Pons (tissue), 1 donor: ENCODE measurements at places on chromosomes 4 and X.

DNA sequence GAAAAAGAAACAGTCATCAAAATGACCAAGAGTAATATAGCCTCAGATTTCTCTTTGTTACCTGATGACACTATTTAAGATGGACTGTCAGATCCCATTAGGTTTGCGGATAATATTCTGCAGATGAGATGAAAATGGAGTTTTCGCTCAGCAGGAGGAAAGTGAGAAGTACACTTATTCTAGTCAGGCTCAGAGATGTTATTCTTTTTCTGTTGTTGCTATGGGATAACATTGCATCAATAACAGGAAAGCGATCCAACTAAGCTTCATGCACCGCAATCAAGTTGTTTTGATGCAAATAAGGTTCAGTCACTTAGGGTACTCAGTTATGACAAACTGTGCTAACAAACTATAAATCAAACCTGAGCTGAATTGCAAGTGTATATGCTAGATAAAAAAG, 415.0 kb downstream of the CCSER1 start:
- no peak for DNase-seq

DNA sequence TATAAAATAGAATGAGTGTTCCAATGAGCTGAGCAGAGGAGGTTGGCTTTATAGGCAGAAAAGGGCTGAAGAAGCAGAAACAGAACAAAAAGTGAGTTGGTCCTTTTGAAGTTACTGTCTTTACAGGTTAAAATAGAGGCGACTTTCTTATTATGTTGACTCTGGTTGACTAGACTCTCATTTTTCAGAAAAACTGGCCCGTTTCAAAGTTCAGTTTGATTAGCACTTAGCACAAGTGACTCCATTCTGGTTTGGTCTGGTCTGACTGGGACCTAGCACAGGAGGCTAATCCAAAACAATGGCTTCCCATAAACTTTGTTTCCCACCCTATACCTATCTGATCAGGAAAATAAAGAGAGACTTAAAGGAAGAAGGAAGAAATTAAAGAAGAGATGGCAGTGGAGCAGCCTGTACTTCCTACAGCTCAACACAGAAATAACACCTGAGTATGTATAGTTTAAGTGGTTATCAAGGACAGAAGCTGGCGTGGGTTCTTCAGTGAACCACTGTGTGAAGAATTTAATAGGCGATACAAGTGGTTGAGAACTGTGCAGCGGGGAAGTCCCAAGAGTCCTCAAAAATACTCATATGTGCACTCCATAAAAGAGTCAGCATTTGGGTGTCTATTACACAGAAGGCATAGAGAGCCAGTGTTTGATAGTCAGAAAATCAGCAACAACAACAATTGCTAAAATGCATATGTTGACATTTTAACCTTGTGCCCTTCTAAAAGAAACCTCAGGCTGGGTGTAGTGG, 554.8 kb upstream of the HTR2C start:
- DNase-seq: no peak

DNA sequence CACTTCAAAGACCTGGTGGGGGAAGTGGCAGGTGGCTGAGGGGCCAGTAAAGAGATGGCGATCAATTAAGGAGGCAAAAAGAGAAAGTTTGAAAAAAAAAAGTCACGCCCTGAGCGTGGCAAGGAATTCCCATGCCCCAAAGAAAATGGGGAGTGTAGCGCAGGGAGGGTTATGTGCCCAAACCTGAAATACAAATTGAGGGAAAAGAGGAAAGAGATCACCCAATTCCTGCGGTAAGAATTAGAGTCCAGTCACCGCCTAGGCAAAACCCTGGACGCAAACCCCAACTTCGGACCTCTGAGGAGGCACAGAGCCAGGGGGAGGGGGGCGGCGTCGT, 595 bp downstream of the ENOX2 start:
- no peak for DNase-seq

DNA sequence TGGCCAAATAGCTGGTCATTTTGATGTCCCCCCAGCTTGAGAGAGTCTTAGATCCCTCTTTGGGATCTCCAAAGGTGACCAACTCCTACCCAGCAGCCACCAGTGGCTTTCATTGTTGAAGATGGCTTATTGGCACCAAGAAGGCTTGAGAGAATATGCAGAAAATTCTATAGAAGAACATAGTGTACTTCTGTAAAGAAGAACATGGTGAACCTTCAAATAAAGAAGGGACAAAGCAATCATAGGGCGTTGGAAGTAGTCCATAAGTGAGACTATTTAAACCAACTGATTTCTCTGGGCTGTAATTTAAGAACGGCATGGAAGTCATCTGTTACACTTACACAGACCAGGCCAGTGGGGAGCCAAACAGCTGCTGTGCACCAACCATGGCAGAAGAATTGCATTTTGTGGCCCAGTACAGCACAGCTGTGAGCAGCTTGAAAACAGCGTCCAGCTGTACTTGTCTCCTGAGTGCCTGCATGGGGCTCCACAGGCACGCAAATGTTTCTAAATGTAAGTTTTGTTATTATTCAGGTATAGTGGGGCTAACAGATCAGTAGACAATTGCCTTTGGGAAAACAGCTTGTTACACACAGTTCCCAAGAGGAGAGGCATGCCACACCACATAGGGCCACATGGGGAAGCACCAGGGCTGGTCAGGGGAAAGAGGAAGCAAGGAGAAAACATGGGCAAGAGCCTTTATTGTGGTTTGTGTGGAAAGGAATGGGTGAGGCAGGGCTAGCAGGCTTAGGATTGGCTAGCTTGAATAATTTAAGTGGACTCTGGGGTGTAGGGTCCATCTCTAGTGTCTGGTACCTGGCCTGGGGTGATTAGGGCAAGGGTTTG, 125.0 kb downstream of the ARHGAP6 start:
- no peak for DNase-seq

DNA sequence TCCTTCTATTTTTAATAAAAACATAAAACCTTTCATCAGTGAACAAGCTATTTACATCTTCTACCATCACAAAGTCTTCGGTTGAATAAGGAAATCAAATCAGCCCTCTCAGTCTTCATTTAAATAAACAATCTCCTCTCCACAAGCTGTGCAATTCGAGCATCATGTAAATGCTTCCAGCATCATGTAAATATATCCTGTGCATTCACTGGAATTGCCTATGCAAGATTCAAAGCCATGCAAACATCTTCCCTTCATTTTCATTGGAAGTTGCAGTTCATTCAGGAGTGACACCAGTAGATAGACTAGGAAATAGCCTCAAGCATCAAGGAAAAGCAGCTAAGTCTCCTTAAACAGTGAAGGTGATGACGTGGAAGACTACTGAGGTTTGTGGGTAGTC, 77.7 kb upstream of the PCDH19 start:
- DNase-seq: no peak

- no peak for DNase-seq
Measured at GRCh38 chrX:3803305-3803704, 89.9 kb upstream of the PRKX start.

DNA sequence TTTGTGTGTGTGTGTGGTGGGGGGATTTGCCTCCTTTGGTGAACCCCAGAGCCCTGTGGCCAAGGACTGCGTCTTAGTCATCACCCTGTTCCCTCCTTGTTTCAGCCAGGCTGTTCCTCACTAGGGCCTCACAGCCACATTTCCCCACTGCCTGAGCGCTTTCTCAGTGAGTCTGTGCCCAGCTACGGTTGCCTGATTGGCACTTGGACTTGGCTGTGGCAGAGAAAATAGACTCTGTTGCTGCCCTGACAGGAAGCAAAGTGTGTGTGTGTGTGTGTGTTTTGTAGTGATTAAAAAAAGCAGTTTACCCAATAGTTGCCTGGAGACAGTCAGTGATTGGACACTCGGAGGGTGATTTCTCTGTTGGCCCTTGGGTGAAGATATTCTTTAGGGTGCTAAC, 113.0 kb downstream of the UCHL1 start:
- peak; percentile 77 for DNase-seq

DNA sequence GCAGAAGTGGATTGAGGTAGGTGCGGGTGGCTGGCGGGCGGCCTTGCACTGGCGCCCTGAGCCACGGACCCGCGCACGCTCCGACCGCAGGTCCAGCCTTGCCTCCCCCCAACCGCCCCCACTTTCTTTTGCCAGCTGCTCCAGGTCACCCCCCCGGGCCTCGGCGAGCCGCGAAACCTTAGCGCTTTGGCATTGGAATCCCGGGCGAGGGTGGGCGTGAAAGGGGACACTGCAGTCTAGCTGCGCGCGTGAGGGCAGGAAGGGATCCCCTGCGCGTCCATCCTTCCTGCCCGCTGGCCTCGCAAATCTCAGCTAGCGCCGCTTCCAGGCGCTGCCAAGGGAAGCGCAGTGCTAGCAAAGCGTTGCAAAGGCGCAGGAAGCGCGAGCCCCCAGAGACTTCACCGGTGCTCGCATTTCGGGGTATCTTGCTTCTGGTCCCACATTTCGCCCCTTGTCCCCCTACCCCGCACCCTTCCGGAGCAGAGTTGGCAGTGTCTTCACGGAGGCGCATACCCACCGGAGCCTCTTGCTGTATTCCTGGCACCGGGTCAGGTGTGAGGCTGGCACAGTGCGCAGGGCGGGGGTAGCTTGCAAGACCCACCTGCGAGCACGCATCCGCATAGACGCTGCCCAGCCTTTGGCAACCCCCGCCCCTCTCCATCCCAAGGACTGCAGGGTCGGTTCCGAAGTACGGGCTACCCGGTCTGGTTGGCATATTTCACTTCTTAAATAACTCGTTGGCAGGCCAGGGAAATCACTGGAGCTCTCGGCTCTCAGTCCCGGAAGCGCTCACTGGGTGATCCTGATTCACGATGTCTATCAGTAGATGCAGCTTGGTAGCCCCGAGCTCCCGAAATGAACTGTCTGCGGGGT, 104.4 kb downstream of the UCHL1 start:
- no peak for DNase-seq

DNA sequence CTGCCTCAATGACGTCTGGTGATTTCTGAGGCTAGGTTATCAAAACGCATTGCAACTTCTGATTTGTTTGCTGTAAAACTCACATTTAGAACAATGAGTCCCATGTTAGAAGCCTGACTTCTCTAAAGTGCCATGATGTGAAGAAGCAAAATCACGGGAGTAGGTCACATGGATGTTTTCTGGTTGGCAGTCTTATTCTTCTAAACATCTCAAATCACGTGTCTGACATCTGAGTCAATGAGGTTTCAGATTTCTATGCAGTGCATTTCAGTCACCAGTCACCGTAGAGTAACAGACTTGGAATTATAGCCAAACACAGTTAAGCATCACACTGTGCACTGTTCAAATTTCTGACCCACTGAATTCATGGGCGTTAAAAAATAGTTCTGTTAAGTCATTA, 482.1 kb downstream of the TMA16 start:
- no peak for DNase-seq

DNA sequence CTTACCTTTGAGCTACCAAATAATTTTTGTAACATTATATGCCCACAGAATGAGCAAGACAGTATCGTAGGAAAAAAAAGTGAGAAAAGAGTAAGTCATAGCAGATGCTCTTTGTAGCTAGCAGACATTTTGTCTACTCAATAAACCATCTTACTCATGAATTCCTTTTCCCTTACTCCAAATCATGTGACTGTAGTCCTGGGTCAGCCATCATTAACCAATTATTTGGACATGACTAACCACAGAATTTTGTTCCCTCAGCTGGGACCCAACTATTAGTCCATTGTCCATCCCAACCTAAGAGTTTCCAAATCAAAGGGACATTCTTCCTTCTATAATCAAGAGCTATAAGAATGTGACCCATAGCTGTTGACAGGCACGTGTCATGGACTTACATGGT, 11.4 kb downstream of the UBE2D3 start:
- DNase-seq: no peak

DNA sequence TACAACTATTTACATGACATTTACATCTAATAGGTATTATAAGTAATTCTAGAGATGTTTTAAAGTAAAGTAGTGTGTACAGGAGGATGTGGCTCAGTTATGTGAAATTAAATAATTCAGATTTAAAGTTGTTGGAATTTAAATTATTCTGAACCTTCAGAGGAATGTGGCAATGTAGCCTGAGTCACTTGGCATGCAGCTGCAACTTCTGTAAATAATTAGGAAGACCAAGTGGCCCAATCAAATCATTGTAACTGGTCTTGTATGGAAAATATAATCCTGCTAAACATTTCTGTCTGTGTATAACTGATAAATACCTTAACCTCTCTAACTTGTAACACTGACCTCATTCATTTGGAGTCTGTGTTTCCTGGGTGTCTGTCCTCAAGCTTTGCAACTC, 828.9 kb downstream of the GLUD2 start:
- no peak for DNase-seq

DNA sequence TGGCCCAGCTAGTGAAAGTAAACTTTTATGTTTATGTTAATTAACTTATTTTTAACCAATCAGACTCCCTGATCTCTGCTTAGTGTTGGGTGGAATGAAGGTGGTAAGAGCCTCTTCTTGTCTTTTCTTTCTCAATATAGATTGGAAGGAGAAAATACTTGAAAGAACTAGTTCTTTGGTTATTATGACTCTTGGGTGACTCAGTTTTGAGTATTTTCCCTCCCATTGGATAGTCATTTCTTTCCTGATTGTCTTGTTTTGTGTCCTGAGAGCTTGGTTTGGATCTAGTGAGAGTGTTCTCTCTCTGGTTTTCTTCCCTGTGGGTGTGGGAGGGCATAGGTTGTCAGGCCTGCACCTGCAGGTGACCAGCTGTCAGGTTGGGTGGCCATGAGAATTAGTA, 172.0 kb upstream of the GLRA2 start:
- no peak for DNase-seq

DNA sequence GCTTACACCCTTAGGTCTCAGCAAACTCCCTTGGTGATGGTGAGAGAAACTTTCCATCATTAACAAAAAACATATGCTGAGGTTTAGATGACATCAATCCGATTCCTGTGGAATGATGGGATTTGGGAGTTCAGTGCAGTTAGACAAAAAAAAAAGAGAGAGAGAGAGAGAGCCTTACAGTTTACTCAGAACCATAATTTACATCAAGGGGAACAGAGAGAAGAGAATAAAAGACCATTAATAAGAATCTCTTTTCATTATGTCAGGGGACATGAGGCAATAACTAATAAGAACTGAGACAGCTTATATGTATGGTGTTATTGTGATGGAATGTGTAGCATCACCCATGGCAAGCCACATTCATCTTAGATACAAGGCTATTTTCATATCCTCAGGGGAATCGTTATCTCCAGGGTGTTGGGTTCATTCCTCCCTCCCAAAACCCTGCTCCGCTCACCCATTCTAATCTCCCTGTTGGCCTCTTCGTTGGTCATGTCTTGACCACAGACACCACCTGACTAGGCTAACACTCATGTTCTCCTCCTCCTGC, 175.7 kb upstream of the MXRA5 start:
- no peak for DNase-seq

DNA sequence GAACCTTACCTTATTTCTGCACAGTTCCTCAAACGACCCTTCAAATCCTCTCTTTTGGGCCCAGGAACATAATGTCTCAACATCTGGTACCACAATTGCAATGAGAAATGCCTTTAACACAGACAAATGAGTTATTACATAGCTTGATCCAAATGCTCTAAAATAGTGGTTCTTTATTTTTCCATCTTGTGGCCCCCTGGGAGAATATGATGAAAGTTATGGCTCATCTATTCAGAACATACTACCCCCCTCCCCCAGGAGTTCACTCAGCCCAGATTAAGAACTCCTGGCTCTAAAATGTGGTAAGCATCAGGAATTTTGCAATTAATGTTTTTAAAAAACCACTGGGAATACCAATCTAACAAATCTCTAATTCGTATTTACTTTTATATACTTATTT, 23.9 kb upstream of the CENPU start:
- no peak for DNase-seq

- peak; percentile 44 for DNase-seq
Measured at GRCh38 chr4:77240469-77241066, 83.6 kb downstream of the CCNG2 start.
